ENCODE measurements at places on chromosomes 1 and 21.
A peak's percentile ranks its signal among the peaks of the same experiment; 100 is the strongest.

DNA sequence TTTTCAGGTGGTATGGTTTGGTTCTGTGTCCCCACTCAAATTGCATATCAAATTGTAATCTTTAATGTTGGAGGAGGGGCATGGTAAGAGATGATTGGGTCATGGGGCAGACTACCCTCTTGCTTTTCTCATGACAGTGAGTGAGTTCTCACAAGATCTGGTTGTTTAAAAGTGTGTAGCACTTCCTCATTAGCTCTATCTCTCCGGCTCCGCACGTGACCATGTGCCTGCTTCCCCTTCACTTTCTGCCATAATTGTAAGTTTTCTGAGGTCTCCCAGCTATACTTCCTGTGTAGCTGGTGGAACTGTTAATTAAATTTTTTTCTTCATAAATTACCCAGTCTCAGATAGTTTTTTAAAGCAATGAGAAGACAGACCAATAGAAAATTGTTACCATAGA lies 843.2 kb downstream of the AMY1C start:
- DNase-seq, result no peak

- no peak for DNase-seq
Observed at GRCh38 chr1:25644962-25645361, 28.4 kb downstream of the MAN1C1 start.

DNA sequence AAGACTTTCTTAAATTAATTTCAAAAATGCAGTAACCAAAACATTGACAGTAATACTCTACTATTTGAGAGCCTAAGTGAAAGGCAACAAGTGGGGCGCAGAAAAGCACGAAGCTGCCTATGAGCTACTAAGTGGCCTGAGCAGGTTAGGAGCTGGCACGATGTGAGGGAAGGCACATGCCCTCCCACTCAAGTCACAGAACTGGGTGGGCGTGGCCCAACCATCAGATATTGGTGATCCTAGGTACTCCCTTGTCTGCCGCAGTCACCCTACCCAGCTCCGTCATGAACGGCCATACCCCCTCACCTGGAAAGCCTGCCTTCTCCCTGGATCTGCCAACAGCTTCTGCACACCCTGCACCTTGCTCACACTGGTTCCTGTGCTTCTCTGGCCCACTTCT lies 40.8 kb downstream of the SSBP3 start:
- no peak for DNase-seq

GRCh38 chr1:206461602-206462455 lies 8.4 kb upstream of the IKBKE start:
- DNase-seq, result peak; percentile 59

- no peak for DNase-seq
Observed at GRCh38 chr1:152533327-152533938, 19.2 kb downstream of the CRCT1 start.

- no peak for DNase-seq
Observed at GRCh38 chr1:119488216-119488615, 18.8 kb upstream of the HSD3B1 start.

- DNase-seq, result no peak
Observed at GRCh38 chr1:46464915-46465314, 24.7 kb upstream of the DMBX1 start.

- no peak for DNase-seq
Observed at GRCh38 chr1:154198756-154199562, 7.1 kb upstream of the TPM3 start.

GRCh38 chr1:81424816-81425215 lies 375.9 kb upstream of the ADGRL2 start:
- DNase-seq, result no peak

DNA sequence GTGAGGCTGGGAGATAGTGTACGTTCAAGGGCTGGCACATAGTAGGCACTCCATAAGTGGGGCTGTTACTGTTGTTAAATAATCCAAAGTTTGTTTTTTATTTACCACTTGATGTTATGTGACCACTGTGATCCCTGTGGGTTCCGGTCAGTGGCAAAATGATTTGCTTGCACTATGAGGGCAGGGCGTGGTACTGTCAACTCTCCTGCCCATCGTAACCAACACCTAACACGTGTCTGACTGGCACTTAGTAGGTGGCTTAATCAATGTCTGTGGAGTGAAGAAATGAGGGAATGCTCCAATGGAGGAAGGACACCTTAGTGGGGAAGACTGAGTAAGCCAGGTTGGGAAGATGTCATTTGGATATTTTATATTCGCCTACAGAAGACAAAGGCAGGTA lies 14.6 kb downstream of the ADORA1 start:
- no peak for DNase-seq

DNA sequence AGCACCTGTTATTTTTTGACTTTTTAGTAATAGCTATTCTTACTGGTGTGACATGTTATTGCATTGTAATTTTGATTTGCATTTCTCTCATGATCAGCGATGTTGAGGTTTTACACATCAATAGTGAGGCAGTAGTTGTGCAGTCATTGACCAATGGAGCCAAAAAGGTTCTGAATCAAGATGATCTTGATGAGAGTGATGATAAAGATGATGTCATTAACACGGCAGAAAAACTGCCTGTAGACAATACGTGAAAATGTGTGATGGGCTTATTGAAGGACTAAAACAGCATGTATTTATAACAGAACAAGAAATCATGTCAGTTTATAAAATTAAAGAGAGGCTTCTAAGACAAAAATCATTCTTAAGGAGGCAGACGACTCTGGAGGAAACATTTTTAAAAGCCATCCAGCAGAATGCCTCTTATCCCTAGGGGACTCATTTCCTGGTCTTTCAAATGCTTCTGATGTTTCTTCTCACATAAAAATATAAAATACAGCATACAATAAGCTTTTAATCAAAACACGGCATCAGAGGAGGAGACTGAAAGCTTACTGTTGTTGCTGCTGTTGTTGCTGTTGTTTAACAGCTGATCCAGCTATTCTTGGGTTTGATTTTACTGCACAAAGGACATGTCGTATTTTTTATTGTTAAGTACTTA lies 400.3 kb downstream of the LTN1 start:
- no peak for DNase-seq

GRCh38 chr1:37865348-37866120 lies 6.1 kb upstream of the MTF1 start:
- DNase-seq, result no peak

DNA sequence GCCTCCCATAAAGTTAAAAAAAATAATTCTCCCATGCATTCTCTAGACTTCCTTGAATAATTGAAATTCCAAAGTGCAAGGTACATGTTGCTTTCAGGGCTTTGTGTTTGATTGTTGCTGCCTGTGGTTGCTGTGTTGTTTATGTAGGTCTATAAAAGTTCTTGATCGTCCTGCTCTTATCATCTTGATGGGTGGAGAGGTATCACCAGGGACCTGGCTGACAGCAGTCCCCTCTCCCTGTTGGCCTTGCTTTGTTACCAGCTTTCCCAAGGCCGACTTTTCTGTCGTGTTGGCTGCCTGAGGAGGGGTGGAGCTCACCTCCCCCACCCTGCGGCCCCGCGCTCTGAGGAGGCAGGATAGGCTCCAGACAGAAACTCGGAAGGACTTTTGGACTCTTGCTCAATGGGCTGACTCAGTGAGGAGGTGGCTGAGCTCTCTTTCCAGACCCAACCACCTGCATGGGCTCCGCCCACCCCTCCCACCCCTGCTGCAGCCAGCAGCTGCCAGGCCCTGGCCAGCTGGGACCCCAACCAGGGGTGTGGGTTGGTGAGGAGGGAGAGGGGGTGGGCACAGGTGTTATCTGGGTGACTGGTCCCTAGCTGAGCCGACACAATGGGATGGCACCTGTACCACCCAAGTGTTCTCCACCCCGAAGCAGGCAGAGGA lies 2.0 kb downstream of the INAVA start:
- no peak for DNase-seq

- no peak for DNase-seq
Observed at GRCh38 chr1:224781800-224782199, 147.7 kb upstream of the DNAH14 start.

DNA sequence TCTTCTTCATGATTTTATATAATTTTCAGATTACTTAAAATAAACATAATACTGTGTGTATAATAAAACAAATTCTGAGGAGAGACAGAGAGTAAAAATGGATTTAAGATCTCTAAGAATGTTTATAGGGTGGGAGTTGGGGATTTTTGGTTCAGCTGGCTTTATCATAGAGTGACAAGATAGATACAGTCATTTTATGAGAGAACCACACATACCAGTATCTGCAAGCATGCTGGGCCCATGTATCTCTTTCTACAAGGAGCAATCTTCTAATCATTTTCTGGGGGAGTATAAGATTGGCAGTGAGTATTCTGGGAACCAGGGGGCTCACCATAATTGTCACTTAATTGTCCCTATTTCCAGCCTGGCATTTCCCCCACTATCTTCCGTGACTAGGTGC lies 64.3 kb upstream of the DUSP10 start:
- no peak for DNase-seq

GRCh38 chr1:53206735-53207379 lies 10.2 kb downstream of the CPT2 start:
- DNase-seq, result no peak

- DNase-seq, result no peak
Observed at GRCh38 chr1:54798769-54799641, 2.1 kb downstream of the TTC22 start.

- DNase-seq, result no peak
Observed at GRCh38 chr1:39570477-39571177, 6.0 kb downstream of the PABPC4 start.

DNA sequence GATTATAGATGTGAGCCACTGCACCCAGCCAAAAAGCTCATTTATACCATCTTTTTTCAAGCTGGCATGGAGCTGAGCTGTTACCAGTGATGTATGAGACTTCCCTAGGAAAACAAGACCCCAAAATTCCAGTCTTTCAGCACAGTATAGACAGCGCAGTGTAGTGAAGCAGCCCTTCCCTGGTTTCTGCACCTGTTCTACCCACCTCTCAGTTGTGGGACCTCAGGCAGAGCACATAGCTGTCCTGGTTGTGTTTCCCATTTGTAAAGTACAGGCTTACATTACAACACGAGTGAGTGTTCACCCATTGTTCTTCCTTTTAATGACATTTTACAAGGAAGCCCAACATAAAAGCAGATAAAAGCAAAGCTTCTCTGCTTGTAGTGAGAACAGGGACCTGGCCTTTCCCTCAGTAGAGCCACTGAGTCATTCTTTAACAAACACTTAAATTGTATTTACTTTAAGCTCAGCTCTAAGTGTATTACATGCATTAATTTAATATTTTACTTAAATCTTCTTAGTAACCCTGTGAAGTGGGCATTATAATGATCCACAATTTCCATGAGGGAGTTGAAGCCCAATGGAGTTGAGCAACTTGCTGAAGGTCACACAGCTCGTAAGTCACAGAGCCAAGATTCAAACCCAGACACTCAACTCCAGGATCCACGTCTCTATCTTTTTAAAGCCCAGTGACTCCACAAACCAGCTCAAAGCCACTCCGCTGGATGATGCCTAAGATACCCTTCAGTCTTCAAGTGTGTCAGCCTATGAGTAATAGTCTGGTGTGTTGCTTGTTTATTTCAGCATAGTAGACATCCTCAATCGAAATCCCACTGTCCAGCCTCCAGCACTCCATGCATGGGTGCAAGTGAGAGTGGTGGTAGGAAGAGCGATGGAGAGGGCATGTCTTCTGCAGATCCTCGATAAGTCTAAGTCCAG lies 40.5 kb upstream of the CAPZB start:
- DNase-seq, result no peak

DNA sequence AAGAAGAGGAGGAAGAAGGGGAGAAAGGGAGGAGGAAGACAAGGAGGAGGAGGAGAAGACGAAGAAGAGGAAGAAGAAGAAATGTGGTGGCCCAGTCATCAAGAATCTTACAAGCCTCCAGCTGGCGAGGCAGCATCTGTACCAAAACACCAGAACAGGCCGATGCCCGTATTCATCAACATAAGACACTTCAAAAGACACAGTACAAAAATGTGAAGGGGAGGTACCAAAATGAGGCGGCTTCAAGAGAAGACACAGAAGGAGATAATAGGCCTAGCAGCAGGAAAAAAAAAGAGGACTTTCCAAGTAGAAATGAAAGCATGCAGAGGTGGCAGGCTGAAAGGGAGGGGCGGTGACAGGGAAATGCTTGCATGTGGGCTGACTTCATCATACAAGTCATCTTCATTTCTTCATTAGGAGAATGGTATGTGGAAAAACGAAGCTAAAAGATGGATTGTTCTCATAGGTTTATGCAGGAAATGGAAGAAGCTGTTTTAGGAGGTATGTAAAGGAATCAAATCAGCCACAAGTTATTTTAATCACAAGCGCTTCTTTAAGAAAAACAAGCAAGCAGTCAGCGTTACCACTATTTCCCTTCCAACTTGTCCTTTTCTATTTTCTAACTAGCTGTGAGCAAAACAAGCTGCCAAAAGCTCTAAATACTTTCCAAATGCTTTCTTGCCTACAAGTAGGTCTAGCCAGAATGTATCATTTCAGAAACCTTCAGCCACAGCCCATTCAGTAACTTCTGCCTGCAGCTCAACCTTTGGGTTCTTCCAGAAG lies 192.3 kb downstream of the SLC45A1 start:
- peak; percentile 27 for DNase-seq

- no peak for DNase-seq
Observed at GRCh38 chr1:150609732-150610131, 19.7 kb downstream of the ENSA start.

- no peak for DNase-seq
Observed at GRCh38 chr1:226223157-226223785, at the start of gene MIXL1. Gene MIXL1, plus strand, starts transcription at chr1:226223664. Its CDS starts 18 bp downstream, at chr1:226223682.

DNA sequence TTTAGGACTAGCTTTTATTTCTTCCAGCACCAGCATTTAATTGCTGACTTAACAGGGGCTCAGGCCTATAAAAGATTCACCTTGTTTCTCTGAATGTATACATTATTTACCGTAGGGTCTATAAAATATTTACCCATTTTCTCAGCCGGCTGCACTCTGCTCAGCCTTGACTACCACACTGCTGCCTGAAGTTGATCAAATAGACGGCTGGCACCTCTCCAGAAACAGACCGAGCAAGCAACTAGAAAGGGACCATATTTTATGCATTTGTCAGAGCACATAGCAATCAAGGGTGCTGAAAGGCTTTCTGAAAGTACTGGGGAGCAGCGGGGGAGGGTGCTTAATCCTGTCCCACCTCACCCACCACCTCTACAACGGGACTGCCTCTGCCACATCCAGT lies 64.7 kb upstream of the FGGY start:
- DNase-seq, result no peak

DNA sequence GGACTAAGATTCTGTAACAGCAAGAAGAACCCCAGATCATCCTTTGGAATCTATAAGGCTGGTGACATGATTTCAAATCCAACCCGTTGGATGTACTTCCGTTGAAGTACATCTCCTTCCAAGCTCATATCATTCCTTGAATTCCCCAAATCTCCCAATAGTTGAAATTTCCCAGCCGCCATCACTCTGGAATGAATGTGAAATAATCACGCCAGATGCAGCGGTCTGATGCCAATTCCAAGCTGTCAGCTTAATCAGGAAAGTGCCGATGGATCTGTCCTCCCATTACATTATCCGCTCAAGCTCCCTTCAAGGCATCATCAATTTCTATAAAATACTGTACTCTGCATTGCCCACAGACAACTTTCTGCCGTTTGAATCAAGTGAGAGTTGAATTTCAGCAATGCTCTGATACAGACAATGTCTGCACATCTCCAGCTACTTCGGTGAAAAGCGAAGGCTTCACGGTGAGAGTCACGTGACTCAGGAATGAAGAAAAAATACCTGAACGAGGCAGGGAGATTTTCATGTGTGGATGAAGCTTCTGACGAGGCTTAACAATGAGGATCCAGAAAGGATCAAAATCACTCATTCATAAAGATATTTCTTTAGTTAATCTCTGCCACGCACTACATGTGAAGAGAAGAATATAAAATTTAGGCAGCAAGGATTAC lies 663.9 kb downstream of the AJAP1 start:
- DNase-seq, result no peak

- no peak for DNase-seq
Observed at GRCh38 chr1:27403065-27403726, 10.8 kb downstream of the GPR3 start.

GRCh38 chr1:1764876-1765470 lies 13.3 kb downstream of the NADK start:
- no peak for DNase-seq
